ENCODE measurements at places on chromosomes 1 and 21. TPM values are rescaled to one million over a fixed set of nuclear protein-coding genes. Genes with fewer than 3 reads are reported as not detected.

GRCh38 chr1:85179522-85179921 lies 21.3 kb downstream of the SYDE2 start:
- no peak for DNase-seq

DNA sequence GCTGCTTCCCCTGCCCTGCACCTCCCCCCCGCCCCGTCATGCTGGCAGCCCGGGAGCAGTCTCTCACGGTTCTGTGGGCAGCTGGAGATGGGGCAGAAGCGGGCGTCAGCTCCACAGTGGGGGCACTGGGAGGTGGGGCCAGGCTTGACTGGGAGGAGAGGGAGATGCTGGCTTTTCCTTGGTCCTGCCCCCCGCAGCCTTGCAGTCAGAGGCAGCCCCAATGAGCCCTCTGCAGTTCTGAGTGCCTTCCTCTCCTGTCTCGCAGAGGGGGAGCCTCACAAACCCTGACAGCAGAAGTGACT lies 21.7 kb downstream of the ARHGEF10L start:
- peak; percentile 92 for DNase-seq

DNA sequence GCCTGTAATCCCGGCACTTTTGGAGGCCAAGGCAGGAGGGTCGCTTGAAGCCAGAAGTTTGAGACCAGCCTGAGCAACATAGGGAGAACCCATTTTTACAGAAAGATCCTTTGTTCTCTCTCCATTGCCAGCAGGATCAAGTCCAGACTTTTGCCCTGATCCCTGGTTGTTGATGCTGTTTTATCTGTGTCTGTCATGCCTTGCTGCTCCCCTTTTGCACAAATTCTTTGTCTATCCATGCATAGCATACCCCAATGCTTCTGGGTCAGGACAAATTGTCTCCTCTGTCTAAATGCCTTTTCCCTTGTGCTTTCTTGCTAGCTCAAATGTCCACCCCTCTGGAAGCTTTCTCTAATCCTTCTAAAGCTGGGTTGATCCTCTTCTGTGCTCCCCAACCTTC lies 25.3 kb upstream of the FAAH start:
- no peak for DNase-seq

- peak; percentile 68 for DNase-seq
Observed at GRCh38 chr1:3312310-3312897, 142.1 kb upstream of the ARHGEF16 start.

DNA sequence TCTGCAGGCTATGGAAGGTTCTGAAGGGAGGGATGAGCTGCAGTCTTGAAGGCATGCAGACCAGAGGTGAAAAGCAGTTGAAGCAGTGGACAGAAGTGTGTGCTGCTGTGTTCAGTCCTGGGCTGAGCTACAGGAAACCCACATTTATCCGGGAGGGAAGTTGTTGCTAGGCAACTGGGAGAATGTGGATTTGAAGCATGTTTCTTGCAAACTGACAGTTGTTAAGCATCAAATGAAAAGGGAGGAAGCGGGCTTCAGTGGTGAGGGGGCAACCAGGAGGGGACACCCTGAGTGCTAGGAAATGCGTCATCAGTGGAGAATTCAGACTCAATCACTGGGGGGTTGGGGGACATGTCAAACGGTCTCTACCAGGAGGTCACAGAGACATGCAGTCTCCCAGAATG lies 28.7 kb downstream of the ABCA4 start:
- DNase-seq, result no peak

DNA sequence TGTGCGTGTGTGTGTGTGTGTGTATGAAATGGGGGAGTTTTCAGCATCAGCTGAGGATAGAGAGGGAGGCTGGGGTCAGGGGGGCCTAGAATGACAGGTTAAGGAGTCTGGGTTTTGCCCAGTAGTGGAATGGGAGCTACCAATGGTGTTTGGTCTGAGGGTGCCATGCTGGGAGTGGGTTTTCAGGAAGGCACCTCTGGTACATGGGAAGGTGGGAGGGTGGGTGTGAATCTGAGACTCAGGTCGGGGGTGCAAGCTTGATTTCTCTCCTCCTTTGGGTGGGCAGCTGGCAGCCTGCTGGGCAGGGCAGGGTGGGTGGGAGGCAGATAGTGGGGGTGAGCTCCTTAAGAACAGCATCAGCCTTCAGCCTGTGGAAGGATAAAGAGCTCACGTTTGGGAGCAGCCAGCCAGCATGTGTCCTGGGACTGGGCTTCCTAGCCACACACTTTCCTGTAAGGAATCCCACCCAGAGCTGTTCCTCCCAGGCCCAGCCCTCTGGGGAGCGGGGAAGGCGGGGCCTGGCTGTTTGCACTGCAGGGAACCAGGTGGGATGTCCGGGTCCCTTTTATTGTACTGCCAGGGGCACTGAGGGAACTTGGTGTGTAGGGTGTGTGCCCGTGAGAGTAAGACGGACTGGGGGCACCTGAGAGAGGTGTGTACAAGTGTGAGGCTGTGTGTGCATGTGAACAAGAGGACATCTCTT lies 152.8 kb downstream of the FOXD2 start:
- DNase-seq, result no peak

- DNase-seq, result no peak
Observed at GRCh38 chr21:31576428-31576827, 83.1 kb upstream of the SOD1 start.

DNA sequence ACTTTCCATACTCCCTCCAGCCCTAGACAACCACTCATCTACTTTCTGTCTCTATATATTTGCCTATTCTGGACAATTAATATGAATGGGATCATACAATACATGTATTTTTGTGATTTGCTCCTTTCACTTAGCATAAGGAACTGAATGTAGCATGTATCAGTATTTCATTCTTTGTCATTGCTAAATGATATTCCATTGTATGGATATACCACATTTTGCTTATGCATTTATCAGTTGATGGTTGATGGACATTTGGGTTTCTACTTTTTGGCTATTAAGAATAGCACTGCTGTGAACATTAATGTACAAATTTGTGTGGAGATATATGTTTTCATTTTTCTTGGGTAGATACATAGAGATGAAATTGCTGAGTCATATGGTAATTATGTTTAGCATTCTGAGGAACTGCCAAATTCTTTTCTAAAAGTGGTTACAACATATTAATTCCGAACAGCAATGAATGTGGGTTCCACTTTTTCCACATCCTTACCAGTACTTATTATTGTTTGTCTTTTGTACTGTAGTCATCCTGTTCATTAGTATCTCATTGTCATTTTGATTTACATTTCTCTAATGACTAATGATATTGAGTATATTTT lies 121.0 kb downstream of the LRRC40 start:
- DNase-seq, result no peak

DNA sequence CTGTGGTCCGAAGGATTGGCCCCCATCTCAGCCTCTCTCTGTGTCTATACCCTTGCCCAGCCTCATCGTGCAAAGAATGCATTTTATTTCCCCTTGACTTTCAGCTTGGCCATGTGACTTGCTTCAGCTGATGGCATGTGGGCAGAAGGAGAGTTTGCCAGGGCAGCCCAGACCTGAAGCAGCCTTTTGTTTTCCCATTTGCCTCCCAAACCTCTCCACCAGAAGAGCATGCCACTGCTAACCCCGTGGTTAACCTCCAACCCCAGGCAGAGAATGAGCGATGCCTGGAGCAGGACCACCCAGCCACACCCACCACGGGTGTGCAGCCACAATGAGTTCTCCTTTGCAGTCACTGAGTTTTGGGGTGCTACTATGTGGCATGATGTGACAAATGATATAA lies 136.4 kb downstream of the SETD4 start:
- no peak for DNase-seq

GRCh38 chr1:244801246-244801645 lies 34.2 kb upstream of the COX20 start:
- DNase-seq, result peak; percentile 87

DNA sequence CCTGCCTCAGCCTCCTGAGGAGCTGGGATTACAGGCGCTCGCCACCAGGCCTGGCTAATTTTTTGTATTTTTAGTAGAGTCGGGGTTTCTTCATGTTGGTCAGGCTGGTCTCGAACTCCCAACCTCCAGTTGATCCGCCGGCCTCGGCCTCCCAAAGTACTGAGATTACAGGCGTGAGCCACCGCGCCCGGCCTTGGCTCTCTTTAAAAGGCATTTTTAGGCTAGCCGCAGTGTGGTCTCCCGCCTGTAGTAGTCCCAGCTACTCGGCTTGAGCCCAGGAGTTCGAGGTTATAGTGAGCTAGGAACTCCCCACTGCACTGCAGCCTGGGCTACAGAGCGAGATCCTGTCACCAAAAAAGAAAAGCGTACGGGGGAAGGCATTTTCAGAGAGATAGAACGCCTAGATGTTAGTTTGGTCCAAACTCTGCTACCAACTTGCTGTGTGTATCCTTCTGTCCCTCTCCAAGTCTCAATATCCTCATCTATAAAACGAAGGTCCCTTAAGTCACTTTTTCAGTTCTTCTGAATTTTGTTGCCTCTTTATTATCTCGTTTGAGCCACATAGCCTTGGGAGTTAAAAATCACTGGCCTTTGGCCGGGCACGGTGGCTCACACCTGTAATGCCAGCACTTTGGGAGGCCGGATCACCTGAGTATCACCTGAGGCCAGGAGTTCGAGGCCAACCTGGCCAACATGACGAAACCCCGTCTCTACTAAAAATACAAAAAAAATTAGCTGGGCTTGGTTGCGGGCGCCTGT lies 734 bp downstream of the MED18 start:
- peak; percentile 39 for DNase-seq

- DNase-seq, result no peak
Observed at GRCh38 chr1:58845942-58846341, 62.1 kb upstream of the JUN start.

GRCh38 chr1:41330588-41331545 lies 30.4 kb upstream of the FOXO6 start:
- no peak for DNase-seq

DNA sequence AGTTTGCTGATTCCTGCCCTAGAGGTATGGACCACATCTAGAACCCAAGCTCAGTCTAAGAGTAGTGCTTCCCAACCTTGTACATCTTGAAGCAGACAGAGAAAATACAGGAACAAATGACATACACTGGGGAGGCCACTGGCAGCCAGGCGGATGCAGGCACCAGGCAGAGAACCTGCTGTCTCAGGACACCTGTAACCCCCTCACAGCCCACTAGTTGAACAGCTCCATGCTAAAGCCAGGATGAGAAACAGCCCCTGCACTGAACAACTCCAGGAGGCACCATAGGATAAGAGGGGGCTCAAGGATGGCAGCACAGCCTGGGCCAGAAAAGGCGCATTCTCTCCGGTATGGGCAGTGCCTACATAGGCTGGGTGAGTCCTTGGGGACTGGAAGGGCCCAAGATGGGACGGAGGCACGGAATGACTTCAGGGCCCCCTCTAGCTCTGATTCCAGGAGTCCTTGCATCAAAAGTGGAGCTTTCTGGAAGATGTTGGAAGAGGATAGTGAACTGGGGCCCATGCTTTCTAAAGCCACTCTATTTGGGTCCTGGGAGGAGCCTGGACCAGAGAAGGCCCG lies 16.0 kb downstream of the MEF2D start:
- DNase-seq, result peak; percentile 54

- no peak for DNase-seq
Observed at GRCh38 chr1:158675563-158676323, 10.8 kb downstream of the SPTA1 start.

DNA sequence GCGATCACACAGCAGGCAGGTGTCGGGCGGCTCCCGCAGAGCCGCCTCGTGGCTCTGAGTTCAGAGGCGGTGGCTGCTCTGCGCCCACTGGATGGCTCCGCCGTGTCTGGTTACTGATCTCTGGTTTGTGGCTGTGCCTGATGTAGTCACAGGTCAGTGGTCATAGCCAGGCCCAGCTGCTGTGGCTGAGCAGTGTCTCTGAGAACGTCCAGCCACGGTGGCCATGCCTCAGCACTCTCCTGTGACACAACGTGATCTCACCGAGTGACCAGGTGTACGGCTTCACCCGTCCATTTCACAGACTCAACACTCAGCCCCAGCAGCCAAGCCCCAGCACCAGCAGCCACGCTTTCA lies 61.2 kb downstream of the KCNN3 start:
- DNase-seq, result no peak

GRCh38 chr21:27132266-27132665 lies 165.4 kb upstream of the ADAMTS5 start:
- no peak for DNase-seq

DNA sequence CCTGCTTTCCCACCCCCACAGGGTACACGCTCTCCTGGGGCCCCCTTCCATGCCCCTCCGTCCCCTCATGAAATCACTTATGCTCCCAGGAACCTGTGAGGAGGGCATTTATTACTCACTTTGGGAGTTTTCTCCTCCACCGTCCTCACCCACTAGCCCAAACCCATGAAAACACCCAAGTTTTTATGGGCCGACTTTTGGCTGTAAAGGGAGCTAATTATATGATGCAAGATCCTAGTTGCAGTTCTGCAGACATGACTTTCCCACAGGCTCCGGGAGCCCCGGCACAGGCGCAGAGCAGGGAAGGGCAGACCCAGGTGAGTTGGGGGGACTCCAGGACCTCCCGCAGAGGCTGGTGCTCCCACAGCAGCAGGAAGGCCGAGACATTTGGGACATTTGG lies 29.7 kb downstream of the EPHA2 start:
- peak; percentile 77 for DNase-seq

DNA sequence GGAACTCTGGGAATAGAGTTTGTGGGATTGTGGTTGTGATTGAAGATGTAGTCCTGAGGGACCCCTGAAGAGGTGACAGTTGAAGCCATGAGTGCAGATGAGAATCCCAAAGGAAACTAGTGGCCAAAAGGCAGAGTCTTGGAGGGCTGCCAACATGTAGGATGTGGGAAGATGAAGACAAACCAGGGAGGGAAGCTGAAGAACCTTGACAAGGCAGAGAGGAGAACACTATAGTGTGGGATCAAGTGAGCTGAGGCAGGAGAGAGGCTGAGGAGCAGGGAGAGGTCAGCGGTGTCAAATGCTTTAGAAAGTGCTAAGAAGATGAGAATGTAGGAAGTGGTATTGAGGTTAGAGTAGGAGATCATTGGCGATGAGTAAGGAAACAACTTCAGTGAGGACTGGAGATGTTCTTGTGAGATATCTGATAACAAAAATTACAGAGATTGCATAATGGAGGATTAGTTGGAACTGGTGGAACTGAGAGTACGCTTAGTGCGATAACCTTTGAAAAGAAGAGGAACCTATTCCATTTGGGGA lies 88.5 kb upstream of the VCAM1 start:
- peak; percentile 88 for DNase-seq

DNA sequence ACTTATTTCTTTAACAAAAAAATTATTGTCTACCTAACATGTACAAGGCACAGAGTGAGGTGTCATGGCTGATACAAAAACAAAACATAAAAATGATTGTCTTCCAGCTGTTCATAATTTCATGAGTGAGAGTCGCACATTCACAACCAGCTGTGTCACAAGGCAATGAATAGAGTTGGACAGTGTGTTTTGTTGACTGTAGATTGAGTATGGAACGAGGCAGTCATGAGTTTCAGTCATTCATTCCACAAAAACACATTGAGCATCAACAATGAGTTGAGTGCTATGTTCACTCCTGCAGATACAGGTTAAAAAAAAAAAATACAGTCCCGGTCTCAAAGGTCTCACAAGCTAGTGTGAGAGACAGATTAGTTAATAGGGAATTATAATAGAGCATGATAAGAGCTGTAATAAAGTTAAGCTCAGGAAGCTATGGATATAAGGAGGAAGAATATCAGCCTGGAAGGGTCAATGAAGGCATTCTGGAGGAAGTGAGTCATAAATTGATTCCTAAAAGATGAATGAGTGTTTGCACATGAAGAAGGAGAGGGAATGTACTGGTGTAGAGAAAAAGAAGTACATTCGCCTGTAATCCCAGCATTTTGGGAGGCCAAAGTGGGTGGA lies 47.8 kb upstream of the ARHGAP29 start:
- no peak for DNase-seq

STUM gene
- not detected for total RNA-seq

APCS gene
- not detected for total RNA-seq

KPNA6 gene
- 64.8 TPM for total RNA-seq

ZSWIM5 gene
- 0.36 TPM for total RNA-seq

APOBEC4 gene
- under 0.01 TPM for total RNA-seq

APH1A gene
- 118 TPM for total RNA-seq

SYNC gene
- total RNA-seq, result 129 TPM

THEM5 gene
- total RNA-seq, result not detected

AJAP1 gene
- 0.29 TPM for total RNA-seq

NFASC gene
- 36.9 TPM for total RNA-seq
